ENCODE measurements at places on chromosomes 12 and 14.

GRCh38 chr12:57072661-57073060 lies 5.9 kb downstream of the NEMP1 start:
- DNase-seq, result no peak

DNA sequence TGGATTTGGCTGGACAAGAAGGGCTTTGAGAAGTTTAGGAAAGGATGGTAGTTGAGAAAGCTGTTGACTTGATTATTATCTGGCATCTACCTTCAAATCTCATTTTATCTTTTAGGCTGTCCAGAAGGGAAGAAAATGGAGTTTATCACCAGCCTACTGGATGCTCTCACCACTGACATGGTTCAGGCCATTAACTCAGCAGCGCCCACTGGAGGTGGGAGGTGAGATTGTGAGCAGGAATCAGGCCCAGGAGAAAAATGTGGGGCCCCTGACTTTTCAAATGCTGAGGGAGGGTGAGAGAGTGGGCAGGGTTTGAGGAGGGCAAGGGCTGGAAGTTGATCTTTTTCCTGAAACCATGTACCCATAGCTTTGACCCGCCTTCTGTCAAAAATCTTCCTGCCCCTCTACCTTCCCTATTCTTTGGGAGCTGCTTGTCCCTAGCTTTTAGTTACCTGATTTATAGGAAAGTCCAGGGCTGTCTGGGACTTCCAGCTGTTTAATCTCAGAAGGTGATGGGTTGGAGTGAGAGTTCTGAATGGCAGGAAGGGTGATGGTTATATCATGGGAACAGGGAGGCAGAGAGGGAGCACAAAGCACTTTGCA lies 134.2 kb downstream of the SMOC1 start:
- DNase-seq, result no peak

DNA sequence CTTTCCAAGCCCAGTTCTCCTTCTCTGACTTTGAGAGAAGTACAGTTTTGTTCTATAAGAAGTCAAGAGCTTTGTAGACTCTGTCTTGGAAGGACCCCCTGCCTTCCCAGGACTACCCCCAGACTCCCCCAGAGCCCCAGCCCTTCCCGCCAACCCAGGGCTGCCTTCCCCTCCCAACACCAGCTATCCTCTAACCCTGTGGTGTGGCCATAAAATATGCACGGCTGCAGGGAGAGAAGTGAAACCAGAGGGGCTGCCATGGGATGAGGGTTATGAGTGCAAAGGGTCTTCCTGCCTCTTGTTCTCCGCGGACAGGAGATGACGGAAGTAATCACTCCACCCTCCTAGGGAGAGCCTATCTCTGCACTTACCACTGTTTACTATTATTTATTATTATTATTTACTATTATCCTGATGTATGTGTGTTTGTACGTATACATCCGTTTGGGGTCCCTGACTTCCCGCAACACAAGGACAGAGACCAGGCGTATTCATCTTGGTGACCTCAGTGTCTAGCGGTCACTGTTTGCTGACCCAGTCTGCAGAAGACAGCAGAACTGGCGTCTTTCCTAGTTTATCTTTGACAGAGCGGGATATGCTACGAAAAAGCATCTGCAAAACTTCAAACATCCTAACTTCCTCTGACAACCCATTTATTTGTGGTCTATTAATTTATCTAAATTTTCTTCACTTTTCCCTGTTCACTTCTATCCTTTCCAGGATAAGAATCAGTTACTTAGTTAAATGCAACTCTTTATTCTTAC lies 3.5 kb upstream of the SCNN1A start:
- no peak for DNase-seq

DNA sequence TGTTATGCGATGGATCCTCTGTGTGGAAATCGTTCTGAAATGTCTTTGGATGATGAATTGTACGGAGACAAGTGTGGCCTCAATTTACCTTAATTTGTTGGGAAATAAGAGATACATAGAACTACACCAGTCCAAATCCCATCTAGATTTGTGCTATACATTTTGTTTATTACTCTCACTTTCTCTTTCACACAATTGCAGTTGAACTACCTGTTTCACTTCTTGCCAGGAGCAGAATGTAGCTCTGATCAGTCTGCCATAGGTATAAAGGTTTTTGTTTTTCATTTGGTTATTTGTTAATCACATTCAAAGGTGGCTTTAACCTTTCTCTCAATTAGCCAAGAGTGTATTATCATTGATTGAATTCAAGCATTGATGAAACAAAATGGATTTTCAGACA lies 268.2 kb downstream of the SNAPC1 start:
- DNase-seq, result no peak

DNA sequence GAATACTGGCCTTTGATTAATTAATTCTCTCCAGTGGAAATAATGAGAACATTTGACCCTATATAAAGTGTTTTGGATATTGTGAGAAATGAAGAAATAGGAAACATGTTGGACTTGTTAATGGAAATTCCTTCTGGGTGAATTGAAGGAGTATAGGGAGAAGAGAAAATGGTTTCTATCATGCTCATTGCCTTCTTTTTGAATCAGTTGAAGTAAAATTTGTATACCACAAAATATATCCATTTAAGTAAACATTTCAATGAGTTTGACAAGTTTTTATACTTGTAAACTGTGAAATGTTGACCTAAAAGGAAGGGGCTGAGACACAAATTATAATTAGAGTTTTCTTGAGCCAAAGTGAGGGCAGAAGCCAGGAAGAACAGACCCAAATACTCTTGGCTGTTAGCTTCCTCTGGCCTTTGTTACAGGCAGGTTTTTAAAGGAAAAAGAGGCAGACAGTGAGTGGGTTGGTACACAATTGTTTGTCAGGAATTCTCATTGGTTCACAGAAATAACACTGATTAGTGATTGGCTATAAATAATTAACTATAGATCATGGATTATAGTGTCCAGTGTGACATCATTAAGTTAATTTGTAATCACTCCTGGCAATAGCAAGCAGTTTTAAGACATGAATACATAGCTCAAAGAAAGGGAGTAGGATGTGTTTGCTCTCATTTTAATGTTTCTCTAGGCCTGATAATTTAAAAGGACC lies 826 bp downstream of the ZNF705A start:
- DNase-seq, result no peak

DNA sequence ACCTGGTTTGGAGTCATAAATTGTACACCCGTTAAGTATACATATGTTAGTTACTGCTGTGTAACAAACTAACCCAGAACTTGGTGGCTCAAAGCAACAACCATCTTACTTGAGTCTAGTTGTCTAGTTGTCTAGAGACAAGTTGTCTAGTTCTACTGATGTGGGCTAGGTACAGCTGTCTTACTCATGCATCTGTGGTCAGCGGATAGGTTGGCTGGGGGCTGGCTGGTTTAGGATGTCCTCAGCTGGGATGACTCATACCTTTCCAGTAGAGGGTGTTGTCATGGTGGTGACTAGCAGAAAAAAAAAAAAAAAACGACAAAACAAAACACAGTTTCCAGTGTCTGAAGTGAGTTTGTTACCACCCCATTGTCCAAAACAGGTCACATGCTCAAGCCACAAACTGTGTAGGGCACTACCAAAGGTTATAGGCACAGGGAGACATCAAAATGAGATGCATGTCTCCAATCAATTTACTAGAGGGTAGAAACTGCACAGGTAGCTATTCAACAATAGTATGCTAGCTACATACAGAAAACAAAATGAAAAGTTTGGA lies 680.3 kb downstream of the MED13L start:
- DNase-seq, result no peak

GRCh38 chr14:103329401-103330347 lies 4.4 kb upstream of the EIF5 start:
- no peak for DNase-seq

DNA sequence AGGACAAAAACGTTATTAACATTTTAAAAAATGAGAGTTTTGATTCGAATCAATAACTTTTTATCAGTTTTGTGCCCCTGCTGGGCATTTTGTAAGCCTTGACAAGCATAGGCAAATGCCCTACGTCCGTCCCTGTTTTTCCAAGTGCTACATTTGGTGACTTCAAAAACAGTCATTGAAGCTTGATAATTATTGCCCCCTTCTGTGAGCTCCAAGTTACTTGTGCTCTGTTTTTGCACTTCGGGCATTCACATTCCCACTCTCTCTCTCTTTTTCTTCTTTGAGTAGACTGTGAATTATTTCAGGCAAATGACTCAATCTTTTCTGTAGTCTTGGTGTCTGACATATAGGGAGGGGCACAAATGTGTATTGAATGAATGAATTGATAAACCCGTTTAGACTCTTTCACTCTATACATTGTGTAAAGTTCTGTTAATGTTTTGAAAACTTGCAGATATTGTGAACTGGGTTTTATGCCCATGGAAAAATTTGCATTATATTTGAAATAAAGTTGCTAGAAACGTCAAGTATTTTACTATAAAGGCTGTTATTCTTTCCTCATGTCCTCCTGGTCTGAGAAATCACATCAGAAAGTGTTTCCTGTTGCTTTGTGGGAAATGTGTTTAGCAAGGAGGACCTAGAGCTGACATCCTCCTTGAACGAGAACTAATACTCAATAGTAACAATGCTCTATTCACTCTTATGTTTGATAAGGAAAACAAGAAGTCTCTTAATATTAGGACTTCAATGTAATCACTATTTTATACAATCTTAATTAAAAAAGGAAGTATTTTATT lies 1.4 kb downstream of the APAF1 start:
- no peak for DNase-seq

DNA sequence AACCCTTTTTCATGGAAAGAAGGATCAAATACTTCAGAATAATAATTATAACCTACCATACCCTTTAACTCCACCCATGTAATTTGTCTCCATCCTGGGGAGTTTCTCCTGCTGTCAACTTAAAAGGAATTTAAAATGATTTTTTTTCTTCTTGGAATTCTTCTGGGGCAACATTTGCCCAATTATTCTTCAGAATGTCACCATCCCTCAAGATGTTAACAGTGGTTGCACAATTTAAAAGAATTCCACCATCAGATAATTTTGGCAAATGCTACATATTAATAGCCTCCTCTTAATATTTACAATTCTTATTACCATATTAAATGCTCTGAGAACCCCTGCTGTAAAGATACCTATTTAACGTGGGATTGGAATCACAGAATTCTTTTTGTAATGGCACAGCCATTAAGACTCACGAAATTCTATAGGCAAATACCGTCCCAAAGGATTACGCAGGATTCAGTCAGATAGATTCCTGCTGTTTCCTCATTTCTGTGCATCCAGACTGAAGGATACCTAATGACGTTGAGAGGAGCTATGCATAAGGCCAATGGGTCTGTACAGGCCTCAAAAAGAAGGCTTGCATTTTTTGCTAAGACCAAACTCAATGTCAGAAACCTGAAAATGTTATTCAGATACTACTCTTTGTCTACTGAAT lies 177.5 kb downstream of the DAD1 start:
- no peak for DNase-seq

All from anterior cingulate cortex (tissue), 58 donors.